Fibroblast of upper back skin (primary cell): ENCODE measurements at places on chromosomes 4 and X.

DNA sequence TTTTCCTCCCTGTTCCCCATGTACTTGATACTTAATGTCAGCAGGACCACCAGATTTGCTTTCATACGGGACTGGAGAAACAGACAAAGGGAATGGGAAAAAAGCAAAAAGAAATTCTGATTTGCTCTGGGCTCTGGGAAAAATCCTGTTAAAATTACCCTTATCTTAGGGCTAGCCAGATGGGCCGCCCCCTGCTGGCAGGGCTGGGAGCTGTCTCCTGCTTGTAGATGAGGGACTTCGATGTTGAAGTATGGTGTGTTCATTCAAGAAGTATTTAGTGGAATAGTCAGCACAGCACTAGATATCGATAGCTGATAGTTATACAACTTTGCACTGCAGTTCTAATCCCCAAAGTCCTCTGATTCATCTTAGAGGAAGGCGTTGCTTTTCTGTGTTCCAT lies 45.8 kb downstream of the BCORL1 start:
- DNase-seq, result peak; percentile 29

DNA sequence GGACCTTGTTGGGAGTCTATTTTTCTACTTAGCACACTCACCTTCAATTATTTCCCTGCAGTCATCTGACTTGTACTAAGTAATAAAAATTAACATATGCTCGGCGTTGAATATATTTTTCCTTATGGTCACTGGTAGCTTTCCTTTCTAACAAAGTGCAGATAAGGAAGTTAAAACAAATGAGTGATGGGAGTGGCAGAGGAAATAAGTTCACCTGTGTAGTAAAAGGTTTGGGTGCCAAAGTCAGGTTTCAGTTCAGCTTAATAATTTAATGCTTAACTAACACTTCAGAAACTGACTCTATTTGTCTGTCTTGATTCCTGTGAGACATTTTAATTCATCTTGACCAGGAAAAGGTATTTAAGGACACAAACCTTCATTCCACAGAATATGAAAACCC lies 184.4 kb downstream of the PCDH7 start:
- no peak for DNase-seq

DNA sequence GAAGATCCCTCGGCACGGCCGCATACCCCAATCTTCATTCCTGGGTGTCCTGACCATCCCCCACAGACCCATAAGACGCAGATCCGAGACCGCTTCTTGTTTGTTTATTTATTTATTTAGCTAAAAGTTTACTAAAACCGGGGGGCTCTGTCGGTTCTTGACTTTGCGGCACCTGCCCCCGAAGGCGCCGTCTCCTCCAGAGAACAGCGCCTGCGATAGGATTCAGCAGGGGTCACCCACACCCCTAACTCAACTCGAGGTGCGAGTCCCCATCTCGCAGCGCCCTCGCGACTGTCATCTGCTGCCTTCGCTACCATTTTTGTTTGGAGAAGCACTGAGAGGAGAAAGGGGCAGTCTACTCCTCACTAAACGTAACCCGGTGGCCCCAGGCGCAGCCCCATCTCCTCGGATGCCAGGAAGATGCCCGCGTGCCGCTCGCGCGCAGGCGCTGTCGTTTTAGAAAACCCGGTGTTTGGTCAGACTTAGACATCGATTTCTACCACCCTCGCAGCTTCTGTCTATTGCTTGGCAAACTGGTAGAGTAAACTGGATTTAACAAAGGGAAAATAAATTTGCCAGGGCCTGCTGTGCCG lies 18.9 kb upstream of the GPR101 start:
- DNase-seq, result no peak

DNA sequence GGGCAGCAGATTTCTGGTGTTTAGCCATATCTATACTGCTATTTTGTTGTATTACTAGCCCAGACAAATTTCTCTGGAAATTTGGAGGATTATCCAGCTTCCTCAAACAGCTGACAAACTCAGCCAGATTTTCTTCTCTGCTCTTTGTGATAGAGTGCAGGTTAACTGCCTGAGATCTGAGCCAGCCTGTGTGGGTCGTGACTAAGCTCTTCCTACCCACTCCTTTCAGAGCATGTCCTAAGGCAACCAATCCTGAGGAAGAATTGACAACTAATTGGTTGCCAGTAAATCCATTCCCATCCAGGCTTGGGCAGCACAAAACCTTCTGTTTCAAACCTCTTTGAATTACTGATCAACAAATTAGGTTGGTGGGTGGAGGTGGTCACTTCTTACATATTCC lies 2.5 kb upstream of the GABRA2 start:
- DNase-seq, result no peak

- DNase-seq, result no peak
Measured at GRCh38 chrX:77658886-77659285, 127.1 kb downstream of the ATRX start.

DNA sequence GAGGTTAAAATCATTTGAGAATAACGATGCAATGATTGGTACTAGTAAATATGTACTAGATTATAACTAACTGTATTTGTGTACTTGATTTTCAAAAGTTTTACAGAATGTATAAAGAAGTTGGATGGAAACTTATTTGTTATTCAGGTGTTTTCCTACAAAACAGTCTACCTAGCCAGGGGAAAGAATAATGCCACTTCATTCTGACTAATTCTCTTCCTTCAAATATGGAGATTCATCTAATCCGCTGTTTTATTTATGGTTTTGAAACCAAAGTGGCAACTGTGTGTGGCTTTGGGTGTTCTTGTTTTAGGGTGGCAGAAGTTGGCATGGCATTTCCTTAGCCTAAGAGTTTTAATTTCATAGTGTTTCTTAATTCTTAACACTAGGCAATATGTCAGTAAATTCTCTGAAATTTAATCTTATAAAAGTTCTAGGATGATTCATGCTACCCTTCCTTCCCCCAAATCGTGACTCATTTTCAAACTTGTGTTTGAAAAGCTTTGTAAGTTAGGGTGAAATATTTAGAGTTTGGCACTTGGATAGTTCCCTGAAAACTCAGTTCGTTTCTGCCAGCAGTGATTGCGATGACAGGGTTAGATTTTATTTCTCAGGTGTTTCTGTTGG lies 62.6 kb downstream of the DCLK2 start:
- DNase-seq, result peak; percentile 75

- peak; percentile 94 for DNase-seq
Measured at GRCh38 chr4:145808021-145808650, 128.2 kb downstream of the C4orf51 start.

DNA sequence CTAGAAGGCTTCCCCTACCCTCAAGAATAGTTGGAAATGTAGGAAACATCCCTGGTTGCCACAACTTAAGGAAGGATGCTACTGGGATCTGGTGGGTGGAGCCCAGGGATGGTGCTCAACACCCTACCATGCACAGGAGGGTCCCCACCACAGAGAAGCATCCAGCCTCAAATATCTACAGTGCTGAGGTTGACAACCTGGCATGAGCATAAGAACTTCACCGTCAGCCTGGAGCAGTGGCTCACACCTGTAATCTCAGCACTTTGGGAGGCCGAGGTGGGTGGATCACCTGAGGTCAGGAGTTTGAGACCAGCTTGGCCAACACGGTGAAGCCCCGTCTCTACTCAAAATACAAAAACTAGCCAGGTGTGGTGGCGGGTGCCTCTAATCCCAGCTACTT lies 24.0 kb upstream of the ASMTL start:
- no peak for DNase-seq

GRCh38 chr4:78809295-78809694 lies 33.1 kb downstream of the BMP2K start:
- no peak for DNase-seq
